ENCODE measurements at places on chromosomes 12 and 14.
A peak's percentile ranks its signal among the peaks of the same experiment; 100 is the strongest.

DNA sequence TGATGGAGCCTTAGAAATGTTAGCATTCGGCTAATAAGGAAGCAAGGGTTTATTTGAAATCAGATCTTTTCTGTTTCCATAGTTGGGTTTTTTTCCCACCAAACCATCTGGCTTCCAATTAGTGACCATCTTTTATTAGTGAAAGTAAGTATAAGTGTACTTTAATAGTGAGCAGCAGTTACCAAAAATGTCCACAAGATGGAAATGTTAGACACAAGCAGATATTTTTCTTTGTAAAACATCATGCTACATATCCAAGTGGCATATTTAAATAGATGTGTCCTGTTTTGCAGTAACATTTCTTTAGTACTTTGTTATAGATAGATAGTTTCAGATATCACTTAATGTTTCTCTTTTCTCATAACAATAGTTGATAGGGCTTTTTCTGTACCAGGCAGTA is 28.8 kb downstream of the YEATS4 start:
- DNase-seq = no peak

DNA sequence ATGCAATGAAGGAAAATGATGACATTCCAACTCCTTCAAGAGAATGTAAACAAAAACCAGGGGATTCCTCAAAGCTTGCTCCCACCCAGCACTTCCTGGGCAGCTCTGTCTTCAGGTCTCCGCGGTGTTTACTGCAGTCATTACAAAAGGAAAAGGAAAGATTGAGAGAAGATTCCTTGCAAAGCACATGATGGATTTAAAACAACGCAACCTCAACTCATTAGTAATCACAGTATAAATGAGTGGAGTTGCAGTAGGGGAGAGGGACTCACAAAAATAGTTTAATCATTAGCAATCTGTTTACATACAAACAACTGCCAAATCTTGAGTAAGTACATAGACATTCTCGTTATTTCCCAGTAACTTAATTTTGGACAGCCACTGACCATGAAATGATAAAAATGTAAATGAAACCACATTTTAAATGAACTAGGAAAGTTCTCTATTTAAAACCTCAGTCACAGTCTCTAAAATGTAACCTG is 49.7 kb upstream of the OVCH1 start:
- DNase-seq = no peak

- no peak for DNase-seq
Observed at GRCh38 chr14:100587086-100587762, at the start of gene BEGAIN. Gene BEGAIN (minus strand): TSS chr14:100587417. CDS start chr14:100587290, 127 bp downstream.

DNA sequence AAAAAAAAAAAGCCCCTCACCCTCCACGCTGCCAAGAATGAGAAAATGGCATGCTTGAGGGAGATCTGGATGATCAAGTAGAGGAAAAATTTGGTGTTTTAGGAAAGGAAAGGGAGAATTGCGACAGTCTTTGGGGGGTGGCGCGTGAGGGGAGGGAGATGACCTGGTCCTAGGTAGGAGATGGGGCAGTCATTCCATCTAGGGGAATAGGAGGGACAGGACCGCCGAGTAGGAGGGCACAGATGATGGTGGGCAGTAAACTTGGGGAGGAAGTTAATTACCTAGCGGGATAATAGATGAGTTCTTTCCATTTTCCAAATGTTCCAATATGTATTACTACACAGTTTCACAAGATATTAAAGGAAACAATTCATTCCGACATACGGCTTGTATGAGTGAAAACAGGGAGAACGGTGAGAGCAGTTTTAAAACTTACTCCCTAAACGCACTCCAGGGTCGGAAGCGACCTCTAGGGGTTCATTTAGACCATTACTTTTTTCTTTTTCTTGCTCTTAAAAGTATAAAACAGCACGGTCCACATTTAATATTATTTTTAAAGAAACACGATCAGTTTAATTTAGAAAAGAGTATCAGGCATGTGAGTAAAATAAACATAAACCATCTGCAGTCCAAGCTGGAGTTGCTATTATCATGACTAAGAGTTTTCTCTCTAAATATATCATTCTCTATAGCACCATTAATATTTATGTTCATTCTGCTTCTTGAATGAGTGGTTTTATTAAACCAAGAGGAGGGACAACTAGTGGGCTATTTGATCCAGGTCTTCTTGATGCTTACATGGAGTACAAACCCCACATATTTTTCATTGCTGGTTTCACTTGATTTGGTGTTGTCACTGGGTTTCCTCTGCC is 3.0 kb upstream of the FNTB start:
- DNase-seq = no peak

DNA sequence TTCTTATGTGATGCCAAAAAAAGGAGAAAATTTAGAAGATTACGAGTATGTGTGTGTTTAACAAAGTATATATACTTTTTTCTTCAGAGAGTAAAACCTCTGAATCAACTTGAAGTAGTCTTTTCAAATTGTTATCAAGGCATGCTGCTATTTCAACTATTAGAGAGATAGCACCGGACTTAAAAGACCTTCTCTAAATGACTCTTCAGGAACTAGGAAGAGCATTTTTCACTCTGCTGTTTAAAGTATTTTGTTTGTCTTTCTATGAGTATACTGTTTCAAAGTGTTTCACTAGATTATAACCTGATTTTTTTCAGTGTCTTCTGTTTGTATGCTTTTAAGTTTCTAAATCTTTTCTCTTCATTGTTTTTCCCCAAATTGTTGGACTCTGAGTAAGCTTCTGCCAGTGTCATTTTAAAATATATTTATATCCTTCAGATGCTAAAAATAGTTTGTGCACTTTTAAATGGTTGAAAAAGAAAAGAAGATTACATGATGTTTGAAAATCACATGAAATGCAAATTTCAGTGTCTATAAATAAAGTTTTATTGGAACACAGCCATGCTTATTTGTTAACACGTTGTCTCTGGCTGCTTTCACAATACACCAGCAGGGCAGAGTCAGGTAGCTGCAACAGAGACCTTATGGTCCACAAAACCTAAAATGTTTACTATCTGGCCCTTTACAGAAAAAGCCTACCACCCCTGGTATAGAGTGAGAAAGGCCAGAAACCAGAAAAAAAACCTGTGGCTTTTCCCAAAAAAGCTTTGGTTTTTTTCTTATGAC is 21.3 kb downstream of the CRADD start:
- no peak for DNase-seq

DNA sequence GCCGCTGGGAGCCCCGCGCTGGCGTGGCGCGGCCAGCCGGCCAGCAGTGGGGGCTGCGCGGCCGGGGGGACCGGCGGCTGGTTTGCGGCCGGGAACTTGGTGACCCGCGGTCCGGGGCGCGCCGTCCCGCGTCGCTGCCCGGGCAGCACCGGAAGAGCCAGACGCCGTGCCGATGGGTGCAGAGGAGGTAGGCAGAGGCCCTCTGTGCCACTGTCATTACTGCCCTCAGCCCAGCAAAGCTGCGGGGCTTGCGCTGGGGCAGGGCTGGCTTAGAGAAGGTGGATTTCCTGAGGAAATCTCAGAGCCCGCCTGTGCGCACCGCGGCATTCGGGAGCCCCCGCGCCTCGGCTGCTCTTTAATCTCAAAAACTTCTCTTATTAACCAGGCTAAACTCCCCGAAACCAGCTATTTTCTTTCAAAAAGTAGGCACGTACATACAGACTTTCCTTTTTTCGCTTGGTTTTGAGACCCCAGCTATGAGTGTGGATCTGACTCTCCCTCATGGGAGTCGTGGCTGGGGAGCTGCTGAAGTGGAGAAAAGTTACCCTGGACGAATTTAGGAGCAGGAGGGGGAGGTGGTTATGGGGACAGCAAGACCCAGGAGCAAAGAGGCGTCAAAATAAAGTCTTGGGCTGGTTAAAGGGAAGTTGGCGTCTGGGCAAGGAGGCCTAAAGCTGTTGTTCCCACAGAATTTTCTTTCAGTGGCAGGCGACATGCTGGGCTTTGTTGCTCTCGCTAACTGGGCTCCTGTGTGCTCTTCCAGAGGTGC is 802 bp downstream of the SUSD6 start:
- DNase-seq = no peak

GRCh38 chr12:23140710-23141109 is 515.7 kb downstream of the ETNK1 start:
- DNase-seq = no peak

DNA sequence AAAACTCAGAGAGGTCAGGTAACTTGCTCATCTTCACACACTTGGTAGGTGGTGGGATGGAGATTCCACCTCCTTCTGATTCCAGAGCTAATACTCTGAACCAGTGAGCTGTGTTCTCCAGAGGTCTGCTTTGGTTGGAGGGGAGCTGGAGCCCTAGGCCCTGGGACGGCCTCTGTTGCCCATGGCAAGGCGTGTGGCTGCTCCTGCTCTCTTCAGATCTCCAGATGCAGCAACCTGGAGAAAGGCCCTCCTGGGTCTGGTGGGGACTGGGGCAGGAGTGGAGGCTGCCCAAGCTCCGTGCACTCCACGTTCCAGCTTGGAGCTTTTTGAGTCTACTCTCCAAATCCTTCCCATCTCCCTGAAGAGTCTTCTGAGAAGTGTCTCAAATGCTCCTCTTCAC is 10.7 kb downstream of the CCND2 start:
- no peak for DNase-seq

GRCh38 chr12:104272938-104273337 is 30.6 kb upstream of the EID3 start:
- DNase-seq = no peak

- peak; percentile 65 for DNase-seq
Observed at GRCh38 chr12:57452181-57452936, 2.7 kb upstream of the INHBE start.

- DNase-seq = no peak
Observed at GRCh38 chr14:65606460-65606859, 193.9 kb downstream of the FUT8 start.

- DNase-seq = no peak
Observed at GRCh38 chr14:62301911-62302310, 539.7 kb downstream of the SNAPC1 start.

GRCh38 chr12:240566-240965 is 22.1 kb downstream of the SLC6A13 start:
- no peak for DNase-seq

DNA sequence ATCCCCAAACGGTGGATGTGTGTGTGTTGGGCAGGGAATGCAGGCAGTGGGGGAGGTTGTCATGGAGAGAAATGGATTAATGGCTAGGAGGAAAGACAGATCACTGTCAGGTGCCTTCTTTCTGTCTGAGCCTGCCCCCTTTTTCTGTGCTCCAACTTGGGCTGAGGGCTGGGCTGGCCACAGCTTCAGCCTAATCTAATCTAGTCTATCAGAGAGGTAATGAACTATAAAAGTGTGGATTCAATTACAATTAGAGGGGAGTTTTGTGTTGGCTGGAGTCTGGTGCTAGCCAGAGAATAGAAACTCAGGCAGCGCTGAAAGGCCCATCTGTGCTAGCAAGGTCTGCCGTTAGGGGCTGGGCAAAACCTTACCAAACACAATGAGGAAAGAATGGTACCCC is 41.2 kb downstream of the NEUROD4 start:
- DNase-seq = no peak

- no peak for DNase-seq
Observed at GRCh38 chr12:112389228-112389627, 7.0 kb upstream of the HECTD4 start.

GRCh38 chr12:114272071-114272470 is 133.9 kb downstream of the TBX5 start:
- DNase-seq = no peak

DNA sequence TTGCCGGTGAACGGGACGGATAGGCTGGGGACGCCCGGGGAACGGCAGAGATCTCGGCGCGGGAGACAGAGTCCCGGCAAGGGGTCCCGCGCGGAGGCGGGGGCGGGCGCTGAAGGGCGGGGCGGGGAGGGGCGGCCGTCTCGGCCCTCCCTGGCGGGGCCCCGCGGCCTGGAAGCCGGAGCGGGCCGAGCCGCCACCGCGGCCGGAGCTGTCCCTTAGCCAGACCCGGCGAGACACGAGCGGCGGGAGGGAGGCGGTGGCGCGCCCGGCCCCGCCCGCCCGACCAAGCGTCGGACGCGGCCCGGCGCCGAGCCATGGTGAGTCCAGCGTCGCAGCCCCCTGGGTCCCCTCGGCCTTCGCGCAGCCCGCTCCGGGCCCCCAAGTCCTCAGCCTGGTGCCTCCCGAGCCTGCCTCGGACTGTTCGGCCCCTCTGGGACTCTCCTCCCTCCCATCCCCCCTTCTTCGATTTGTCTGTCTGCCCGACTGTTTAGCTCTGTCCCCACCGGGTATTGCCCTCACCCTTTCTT is at the start of gene ARHGEF40:
ARHGEF40 (plus strand) TSS at position 222 of the 527 bp plus-strand sequence; CDS start at position 315, 93 bp downstream.
- no peak for DNase-seq

- DNase-seq = no peak
Observed at GRCh38 chr14:103856607-103857006, 9.2 kb upstream of the PPP1R13B start.

DNA sequence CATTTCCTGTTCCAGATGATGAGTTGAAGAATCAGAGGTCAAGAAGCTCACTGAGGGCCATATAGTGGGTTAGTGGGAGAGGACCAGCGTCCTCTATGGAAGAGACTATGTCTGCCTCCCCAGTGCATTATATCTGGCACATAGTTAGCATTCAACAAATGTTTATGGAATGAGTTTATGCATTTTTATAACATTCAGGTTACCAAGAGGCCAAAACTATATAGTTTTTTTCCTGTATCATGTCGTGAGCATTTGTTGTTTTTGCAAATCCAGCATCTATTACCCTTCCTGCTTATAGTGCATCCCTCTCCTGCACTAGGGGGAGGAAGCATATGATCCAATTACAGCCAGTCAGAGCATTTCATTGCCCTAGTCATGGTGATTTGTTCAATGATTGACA is 60.6 kb downstream of the SUDS3 start:
- DNase-seq = no peak

GRCh38 chr14:89014569-89014850 is 190.1 kb downstream of the TTC8 start:
- no peak for DNase-seq

DNA sequence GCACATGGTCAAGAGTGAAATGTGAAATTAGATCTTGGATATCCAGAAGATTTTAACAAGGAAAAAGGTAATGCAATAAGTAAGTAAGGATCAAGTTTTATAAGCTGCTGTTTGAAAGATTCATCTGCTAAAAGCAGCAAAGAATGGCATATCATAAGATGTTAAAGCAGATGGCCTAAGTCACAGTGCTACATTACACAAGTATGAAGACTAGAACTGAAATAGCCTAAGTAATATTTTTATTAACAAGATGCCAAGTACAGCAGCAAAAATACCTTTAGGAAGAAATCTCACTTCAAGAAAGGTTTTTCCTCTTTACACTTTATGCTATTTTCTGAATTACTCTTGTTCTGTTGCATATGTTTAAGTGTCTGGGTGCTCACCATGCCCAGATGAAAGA is 414.1 kb downstream of the MDGA2 start:
- DNase-seq = no peak

GRCh38 chr14:53740570-53740969 is 216.1 kb downstream of the BMP4 start:
- no peak for DNase-seq

DNA sequence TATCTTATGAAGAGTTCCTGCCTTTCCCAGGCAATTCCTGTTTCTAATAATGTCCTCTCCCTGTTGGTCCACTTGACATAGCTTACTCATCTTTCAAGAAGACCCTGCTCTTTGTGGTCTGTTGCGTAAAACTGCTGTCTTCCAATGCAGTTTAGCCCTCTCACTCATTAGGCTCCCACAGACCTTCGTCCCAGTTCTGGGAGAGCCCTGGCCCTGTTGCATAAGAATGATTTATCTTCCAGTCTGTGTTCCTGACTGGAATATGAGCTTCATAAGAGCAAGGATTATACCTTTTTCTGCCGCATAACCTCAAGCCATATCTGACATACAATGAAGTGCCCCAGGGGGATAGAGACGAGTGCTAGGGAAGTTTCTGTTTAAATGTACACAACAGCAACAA is 365.9 kb upstream of the NOVA1 start:
- DNase-seq = no peak
